ENCODE measurements at places on chromosomes 11 and 22.
A peak's percentile ranks its signal among the peaks of the same experiment; 100 is the strongest.

DNA sequence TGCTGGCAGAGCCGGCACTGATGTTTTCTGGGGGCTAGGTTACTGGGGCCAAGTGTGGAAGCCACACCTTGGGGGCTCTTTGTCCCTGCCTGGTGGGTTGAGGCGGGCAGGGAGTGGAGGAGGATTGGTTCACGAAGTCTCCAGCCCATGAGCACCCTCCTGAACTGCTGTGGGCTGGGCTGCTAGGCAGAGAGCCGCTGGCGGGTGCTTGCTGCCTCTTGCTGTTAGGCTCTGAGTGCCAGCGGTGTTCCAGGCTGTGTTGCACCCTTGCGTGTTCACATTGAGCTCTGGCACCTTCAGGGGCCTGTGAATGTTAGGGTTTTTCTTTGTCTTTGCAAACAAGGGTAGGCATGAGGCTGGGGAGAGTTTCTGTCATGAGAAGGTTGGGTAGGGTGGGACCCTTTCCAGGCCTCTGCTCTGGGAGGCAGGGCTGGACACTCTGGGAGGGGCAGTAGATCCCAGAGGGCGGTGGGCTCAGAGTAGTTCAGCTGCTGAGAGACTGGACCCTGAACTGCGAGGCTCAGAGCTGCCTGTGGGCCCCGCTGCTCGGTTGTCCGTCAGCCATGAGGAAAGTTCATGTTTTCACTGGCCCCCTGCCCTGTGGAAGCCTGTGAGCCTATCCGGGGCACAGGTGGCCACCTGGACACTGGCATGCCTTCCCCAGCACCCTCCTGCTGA, 24.0 kb upstream of the TMEM191C start:
- no peak for DNase-seq

GRCh38 chr11:131663405-131664200, 293.2 kb downstream of the NTM start:
- no peak for DNase-seq

DNA sequence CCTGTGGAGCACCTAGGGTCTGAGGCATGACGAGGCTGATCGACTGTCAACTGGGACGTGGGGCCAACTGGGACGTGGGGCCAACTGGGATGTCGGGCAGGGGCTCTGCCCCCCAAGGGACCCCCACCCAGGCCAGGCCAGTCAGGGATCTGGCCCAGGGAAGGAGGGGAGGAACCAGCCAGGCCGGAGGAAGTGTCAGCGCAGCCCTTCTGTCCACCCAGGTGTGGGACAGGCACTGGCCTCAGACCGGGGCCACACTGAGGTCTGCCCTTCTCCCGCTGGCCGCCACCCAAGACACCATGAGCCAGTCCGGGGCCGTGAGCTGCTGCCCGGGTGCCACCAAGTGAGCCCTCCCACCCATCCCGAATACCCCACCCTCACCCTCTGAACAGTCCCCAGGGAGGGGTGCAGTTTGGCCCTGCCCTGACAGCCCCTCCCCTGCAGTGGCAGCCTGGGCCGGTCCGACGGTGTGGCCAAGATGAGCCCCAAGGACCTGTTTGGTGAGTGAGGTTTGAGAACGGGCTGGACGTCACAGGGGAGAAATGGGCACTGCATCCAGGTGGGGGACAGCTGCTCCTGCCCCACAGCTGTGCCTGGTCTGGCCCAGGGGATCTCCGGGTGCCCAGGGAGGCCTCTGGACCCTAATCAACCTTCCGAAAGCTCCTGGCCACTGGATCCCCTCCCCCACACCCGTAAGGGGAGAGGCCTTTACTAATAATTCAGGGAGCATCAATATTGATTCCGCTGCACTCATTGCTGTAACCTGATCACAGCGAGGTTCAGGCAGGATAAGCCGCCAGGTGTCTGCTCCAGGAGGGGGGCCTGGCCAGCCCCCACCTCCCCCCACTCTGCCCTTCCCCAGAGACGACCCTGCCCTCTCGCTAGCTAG, 3.3 kb downstream of the EPS8L2 start:
- no peak for DNase-seq

DNA sequence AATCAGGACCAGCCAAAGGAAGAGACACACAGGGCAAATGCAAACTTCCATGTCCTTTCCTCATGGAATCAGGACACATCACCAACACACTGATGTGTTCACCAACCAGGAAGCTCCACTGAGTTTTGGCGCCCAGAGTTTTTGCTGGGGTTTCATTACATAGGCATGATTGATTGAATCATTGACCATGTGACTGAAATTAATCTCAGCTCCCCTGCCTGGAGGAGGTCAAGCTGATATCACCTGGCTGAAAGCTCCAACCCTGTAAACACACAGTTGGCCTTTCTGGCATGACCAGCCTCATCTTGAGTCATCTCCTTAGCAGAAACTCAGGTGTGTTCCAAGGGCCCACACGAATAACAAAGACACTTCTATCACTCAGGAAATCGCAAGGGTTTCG, 133.2 kb downstream of the TRIM29 start:
- no peak for DNase-seq

GRCh38 chr11:17525570-17525969, 18.6 kb downstream of the USH1C start:
- no peak for DNase-seq

- DNase-seq, result peak; percentile 17
Observed at GRCh38 chr22:43234264-43234988, 47.5 kb upstream of the TTLL12 start.

GRCh38 chr11:488992-489391, 18.1 kb downstream of the RNH1 start:
- DNase-seq, result no peak

- peak; percentile 54 for DNase-seq
Observed at GRCh38 chr22:43273902-43274484, 69.2 kb downstream of the SCUBE1 start.

DNA sequence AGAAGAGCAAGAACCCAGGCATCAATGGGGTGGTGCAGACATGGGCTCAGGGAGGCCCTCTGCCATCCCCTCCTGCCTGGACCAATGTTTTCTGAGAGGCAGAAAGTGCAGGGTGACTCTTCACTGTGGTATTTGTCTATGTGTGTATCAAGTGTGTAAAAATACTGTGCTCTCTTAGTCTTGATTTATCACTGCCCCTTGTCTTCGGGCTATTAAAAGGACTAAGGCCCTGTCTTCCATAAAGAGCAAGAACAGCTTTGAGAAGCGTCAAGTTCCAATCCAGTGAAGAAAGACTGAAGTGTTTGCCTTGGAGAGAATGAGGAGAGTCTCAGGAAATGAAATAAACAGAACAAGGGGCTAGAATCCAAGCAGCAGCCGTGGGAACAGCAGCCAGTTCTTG, 14.4 kb downstream of the PRSS23 start:
- no peak for DNase-seq

- DNase-seq, result no peak
Observed at GRCh38 chr11:62179995-62180394, 10.0 kb upstream of the SCGB1D1 start.

DNA sequence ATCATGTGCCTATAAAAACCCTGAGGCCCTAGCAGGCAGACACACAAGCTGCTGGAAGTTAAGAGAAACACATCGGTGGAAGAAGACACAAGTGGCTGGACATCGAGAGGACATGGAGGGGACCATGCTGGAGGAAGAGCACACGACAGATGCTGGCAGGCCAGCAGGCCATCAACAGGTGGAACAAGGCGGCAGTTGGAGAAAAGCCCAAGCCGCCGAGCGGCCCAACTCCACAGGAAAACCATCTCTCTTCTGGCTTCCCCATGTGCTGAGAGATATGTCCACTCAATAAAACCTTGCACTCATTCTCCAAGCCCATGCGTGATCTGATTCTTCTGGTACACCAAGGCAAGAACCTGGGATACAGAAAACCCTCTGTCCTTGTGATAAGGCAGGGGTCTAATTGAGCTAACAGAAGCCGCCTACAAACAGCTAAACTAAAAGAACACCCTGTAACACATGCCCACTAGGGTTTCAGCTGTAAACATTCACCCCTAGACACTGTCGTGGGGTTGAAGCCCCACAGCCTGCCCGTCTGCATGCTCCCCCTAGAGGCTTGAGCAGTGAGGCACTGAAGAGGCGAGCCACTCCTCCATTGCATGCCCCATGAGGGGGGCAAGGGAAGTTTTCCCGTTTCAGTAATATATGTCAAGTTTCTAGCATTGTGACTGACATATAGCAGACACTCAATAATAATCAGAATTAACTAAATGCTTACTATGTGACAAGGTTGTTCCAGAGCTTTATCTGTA, 39.0 kb upstream of the MMP20 start:
- no peak for DNase-seq

DNA sequence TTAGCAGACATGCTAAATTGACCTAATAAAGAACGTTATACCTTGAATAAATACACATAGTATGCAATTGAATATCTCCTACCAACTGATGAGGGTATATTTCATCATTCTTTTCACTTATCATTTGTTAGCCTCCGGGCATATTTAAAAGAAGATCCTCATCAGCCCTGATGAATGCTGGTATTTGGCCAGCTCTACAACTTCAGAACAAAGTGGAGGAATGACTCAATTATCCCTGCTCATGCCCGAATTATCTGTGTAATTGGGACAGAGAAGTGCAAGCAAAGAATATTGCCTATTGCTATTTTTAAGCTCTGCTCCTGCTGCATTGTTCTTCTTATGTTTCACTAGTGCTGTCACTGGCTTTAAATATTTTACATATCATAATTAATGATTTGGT, 622.1 kb downstream of the METTL15 start:
- DNase-seq, result no peak

- no peak for DNase-seq
Observed at GRCh38 chr11:86449993-86450629, 75.4 kb downstream of the CCDC81 start.

- no peak for DNase-seq
Observed at GRCh38 chr11:80241766-80242165, 800.9 kb upstream of the TENM4 start.

DNA sequence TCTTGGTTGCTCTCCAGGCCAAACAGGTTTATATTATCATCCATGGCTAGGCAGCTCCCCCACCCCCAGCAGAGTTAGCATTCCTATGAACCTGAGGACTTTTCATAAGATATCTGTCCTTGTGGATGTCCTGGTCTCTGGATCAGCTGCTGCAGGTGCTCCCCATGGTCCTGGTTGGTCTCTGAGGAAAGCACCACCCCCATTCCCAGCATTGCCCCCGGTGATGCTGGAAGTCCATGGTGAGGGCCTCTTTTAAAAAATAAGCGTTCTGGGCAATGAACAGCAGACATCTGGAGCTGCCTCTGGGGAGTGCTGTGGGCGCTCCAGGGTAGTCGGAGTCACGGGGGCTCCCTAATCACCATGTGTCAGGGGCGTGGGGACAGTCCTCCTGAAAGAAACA, 26.6 kb downstream of the DKK3 start:
- no peak for DNase-seq

DNA sequence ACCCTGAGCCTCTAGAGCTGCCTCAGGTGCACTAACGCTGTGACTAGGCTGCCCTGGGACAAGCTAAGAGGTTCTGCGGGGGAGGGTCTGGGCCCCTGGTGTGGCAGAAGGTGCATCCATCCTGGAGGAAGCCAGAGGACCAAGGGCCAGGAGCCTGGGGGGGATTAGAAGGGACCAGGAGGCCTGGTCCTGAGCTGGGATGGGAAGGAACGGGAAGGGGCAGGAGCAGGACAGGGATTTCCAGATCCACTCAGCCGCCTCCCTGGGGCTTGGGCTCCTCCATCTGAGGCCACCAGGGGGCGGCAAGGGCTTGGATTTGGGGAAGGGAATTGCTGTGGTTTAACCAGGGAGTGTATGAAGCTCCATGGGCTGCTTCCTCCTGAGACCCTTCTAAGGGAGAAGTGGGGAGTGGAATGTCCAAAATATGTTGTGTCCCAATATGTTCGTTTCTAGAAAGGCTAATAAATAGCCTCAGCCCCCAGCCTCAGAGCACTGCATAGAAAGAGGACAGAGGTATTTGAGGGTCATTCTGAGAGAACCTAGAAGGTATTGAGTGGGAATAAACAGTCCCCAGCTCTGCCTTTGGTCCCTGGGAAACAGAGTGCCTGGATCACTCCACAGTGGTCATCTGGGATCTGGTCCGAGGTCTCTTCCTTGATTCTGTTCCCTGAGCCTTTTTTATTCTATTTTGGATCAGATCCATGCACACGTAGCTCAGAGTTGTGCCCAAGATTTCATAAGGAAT, 17.4 kb upstream of the PRAME start:
- peak; percentile 39 for DNase-seq

DNA sequence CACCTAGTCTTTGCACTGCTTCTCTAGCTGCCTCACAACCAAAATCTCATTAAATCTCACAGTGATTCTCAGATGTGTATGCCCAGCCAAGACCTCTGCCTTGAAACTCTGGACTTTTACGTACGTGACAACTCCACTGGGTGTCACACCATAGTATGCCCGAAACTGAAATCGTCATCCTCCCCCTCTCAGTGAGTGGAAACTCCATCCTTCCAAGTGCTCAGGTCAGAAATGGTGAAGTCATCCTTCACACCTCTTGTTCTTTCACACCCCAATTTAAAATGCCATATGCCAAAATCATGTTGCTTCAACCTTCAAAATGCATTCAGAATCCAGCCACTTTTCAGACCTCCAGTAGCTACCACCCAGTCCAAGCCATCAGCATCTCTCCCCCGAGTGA, 42.5 kb downstream of the SFI1 start:
- DNase-seq, result no peak

GRCh38 chr22:49951986-49952896, 8.3 kb upstream of the PIM3 start:
- DNase-seq, result peak; percentile 75

DNA sequence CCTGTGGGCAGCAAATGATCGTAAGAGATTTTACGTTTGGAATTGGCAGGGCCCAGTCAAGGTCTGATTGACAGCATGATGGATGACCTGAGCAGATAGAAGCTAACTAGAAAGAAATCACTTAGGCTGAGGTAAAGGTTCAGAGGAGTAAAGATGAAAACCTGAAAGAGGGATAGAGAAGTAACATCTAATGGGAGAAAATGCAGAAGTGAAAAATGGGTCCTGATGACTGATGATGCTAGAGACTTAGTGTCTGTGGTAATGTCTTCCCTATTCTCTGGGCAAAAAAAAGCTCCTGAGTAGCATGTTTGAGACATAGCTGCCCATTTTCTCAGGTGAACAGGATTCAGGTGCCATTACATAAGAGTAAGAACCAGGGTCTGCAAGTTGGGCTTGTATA, 628.8 kb upstream of the ANO5 start:
- no peak for DNase-seq

- DNase-seq, result no peak
Observed at GRCh38 chr11:96095884-96096303, 172.0 kb upstream of the MTMR2 start.

- DNase-seq, result no peak
Observed at GRCh38 chr11:116603728-116604323, 169.0 kb downstream of the BUD13 start.

- no peak for DNase-seq
Observed at GRCh38 chr22:16955678-16956210, 52.3 kb downstream of the GAB4 start.

GRCh38 chr22:46598737-46599424, 21.3 kb upstream of the GRAMD4 start:
- DNase-seq, result no peak

- no peak for DNase-seq
Observed at GRCh38 chr11:129210831-129211181, 18.7 kb upstream of the ARHGAP32 start.

GRCh38 chr22:44677871-44678555, 24.0 kb upstream of the PRR5 start:
- DNase-seq, result no peak

- no peak for DNase-seq
Observed at GRCh38 chr11:18132341-18132740, at the start of gene MRGPRX3. TSS of gene MRGPRX3 (plus strand) at chr11:18132571. CDS start at chr11:18137203, 4,632 bp downstream.

Data from H54 (cell line).